Aorta (tissue), 5 donors: ENCODE measurements at places on chromosomes 2 and 18. TPM values are rescaled to one million over a fixed set of nuclear protein-coding genes. Genes with fewer than 3 reads are reported as not detected.

ELOA2 gene
- total RNA-seq, result not detected

UGT1A4 gene
- total RNA-seq, result not detected

LRRTM1 gene
- total RNA-seq, result 0.39 TPM

NCKAP5 gene
- total RNA-seq, result 2.4 TPM

- DNase-seq, result no peak
- no peaks in the 10 kb centered on the region for H3K36me3 ChIP-seq
- H3K4me3 ChIP-seq, result no peak overlapping the region
- H3K27me3 ChIP-seq, result no peaks in the 10 kb centered on the region
- H3K4me1 ChIP-seq, result no peaks in the 10 kb centered on the region
- no peak overlapping the region for H3K27ac ChIP-seq
Observed at GRCh38 chr2:101185085-101185484, 33.9 kb upstream of the TBC1D8 start.

DNA sequence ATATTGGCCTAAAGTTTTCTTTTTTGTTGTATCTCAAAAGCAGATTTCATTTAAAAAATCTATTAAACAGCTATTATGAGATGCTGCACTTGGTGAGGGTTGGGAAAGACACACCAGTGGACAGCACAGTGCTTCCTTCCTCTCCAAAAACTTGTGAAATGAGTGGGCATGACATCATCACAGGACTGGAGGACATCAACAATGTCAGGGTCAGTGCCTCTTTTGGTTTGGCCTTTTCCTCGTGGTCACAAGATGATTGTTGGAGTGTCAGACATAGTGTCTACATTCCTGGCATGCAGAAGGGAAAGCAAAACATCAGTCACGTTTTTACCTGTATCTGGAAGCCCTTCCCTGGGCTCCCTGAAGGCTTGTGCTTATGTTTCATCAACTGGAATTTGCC, 49.6 kb downstream of the IL1R2 start:
- no peaks in the 10 kb centered on the region for H3K36me3 ChIP-seq
- H3K4me1 ChIP-seq, result peaks cover 13% of the 10 kb centered on the region
- H3K27me3 ChIP-seq, result no peaks in the 10 kb centered on the region
- H3K27ac ChIP-seq, result no peak overlapping the region

DNA sequence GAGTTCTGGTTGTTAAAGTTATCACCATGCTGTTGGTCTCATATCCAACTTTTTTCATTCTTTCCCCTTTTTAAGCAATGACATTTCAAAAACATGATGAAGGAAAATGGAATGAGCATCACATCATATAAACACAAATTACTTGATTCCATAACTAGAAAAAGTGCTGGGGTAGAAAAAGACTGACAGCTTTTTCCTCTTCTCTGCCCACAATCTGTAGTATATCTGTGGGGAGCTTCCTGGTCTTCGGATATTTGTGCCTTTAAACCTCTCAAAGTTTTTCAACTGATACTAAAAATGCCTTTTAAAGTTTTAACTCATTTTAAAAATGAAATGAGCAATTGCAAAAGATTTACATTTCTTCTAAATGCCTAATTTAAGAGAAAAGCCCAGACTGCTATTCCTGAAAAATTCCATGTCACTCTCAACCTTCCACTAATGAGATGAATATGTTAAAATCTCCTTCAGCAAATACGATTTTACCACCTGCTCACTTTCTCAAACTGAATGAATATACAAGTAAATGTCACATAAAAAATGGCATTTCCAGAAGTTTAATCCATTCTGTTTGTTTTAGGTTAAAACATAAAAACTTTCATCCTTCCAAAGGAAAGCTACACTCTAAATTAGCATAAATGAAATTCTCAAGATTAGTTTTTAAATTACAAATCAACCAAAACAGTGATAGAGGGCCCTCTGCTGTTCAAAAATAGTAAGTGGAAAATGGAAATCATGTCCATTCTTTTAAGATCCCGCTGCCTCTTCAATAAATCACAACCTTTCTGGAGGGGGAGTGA, 2.1 kb downstream of the DNAH7 start:
- H3K4me1 ChIP-seq, result no peaks in the 10 kb centered on the region
- no peak overlapping the region for H3K4me3 ChIP-seq
- no peak overlapping the region for H3K27ac ChIP-seq
- no peaks in the 10 kb centered on the region for H3K36me3 ChIP-seq

DNA sequence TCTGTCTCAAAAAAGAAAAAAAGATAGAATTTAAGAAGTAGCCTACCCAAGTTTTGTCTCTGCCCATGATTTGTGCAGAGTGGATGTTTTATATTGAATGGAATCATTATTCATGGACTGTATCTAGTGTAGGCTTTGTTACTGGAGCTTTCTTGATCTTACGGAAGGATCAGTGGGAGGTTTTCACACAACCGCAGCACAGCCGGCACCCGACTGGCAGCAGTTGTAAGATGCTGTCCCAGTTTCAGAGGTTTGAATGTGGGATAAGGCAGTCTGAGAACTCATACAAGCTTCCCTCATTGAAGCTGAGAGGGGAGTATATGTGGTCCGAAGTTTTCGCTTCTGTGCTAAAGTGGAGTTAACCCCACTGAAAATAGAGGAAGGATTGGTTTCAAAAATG, 19.7 kb upstream of the SAG start:
- H3K4me3 ChIP-seq, result no peak overlapping the region
- no peak for DNase-seq
- no peaks in the 10 kb centered on the region for H3K4me1 ChIP-seq
- H3K27me3 ChIP-seq, result no peaks in the 10 kb centered on the region
